NCI-H1417 treated with DMSO at 0.1 percent for 48 hours (cell line): ENCODE measurements at places on chromosomes 4 and X.
A peak's percentile ranks its signal among the peaks of the same experiment; 100 is the strongest.

GRCh38 chr4:7403001-7403400 is 31.7 kb downstream of the PSAPL1 start:
- DNase-seq = no peak

DNA sequence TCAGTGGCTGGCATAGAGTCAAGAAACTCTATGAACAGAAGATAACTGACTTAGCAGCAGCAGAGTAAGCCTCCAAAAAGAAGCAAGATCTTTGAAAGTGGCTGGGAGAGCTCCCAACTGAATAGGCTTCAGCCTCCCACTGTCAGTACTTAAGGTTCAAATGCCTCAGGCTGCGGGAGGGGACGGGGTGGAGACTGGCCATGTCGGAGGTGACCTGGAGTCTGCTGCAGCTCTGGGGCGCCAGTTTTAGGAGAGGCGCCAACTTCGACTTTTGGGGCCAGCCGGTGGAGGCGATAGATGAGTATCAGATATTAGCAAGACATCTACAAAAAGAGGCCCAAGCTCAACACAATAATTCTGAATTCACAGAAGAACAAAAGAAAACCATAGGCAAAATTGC is 67.3 kb downstream of the TMEM144 start:
- DNase-seq = no peak

DNA sequence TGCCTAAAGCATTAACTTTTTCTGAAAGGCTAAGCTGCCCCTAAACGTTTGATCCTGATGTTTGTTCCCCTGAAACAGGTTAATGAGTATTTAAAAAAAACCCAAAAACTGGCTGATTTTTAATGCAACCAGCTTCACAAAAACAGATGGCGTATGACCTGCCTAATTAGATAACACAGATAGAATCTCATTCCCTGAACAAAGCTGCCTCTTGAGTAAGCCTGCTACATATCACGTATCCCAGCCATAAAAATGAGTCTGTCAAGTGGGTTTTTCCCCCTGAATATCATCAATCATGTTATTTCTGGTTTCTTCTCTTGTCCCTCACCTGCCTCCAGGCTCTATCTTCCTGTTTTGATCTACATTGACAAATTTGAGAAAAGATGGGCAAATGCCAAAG is 154.2 kb upstream of the FAM9B start:
- no peak for DNase-seq

DNA sequence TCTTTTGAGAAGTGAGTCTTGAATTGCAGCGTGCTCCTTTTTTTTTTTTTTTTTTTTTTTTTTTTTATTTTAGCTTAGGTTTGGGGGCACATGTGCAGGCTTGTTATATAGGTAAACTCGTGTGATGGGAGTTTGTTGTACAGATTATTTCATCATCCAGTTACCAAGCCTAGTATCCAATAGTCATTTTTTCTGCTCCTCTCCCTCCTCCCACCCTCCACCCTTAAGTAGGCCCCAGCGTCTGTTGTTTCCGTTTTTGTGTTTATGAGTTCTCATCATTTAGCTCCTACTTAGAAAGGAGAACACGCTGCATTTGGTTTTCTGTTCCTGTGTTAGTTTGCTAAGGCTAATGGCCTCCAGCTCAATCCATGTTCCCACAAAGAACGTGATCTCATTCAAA is 81.3 kb upstream of the TSPAN5 start:
- DNase-seq = no peak

- no peak for DNase-seq
Observed at GRCh38 chr4:95220205-95221175, 328.3 kb downstream of the UNC5C start.

DNA sequence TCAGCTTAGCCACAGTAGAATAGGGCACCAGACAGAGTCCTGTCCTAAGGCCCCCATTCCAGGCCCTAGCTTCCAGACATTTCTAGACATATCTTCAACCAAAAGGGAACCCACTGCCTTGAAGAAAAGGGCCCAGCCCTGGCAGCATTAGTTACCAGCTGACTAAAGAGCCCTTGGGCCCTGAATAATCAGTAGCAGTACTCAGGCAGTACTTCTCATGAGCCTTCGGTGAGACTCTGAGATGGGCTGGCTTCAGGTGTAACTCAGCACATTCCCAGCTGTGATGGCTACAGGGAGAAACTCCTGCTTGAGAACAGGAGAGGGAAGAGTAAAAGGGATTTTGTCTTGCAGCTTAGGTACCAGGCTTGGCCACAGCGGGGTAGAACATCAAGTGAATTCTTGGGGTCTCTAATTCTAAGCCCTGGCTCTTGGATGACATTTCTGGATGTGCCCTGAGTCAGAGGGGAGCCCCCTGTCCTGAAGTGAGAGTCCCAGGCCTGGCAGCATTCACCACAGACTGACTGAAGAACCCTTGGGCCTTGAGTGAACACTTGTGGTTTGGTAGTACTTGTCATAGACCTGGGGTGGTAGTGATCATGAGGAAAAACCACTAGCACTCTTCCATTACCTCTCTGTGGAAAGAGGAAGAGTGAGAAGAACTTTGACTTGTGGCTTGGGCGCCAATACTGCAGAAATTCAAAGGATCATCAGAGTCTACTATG is 170.1 kb downstream of the ATP10D start:
- no peak for DNase-seq

GRCh38 chr4:6338951-6339817 is 69.5 kb downstream of the WFS1 start:
- DNase-seq = no peak

DNA sequence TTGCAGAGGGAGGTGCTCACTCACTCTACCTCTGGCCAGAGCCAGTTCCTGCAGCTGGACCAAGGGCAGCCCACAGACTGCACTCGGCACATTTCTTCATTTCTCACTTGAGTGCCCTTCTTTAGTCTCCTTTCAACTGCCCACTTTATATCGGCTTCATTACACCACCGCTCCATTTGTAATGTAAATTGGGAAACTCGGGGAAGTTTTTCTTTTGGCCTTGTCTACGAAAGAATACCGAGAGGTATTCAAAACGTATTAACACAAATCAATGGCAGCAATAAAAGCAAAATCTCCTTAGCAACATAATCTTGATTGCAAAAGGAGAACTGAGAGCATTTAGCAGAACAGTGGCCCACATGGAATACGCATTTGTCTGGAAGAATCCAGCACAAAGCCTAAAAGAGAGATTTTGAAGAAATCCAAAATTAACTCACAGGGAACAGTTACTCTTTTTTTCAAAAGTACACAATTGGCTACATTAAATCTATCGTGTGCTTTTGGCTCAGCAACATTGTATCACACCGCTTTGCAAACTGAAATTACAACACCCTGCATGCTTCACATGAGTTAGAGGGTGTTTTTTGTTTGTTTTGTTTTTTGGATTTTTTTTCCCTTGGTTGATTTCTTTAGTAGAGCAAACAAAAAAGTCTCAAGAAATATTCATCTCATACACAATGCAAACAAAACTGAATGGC is 62.6 kb downstream of the CHIC2 start:
- DNase-seq = no peak

GRCh38 chr4:71765350-71765749 is 18.5 kb downstream of the GC start:
- no peak for DNase-seq

- DNase-seq = no peak
Observed at GRCh38 chrX:50536955-50537354, 66.3 kb upstream of the DGKK start.

DNA sequence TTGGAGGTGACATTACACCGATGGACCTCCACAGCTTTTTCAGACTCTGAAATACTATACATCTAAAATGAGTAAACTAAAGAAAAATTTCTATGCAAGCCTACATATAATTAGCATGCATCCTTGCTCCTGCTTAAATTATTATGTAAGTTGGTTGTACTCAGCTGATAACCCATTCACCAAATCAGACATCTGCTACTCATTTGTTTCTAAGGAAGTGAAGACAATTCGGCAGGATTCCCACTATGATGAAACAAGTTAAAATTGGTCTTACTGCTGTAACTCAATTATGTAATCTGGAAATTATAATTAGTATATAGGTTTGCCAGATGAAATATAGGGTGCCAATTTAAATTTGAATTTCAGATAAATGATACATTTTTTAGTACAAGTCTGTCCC is 59.5 kb upstream of the FGF13 start:
- no peak for DNase-seq

DNA sequence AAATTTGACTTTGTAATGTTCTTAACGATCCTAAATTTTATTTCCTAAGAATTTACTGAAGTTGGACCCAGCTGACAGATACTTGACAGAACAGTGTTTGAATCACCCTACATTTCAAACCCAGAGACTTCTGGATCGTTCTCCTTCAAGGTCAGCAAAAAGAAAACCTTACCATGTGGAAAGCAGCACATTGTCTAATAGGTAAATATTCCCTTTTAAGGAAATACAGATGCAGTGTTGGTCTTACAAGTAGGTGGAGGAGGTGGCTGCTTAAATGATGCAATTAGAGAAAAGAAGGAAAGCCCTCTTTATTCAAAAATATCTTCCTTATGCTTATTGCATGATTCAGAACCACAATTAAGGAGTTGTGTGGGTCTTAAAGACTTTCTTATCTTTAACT is 73.5 kb downstream of the RS1 start:
- DNase-seq = no peak

GRCh38 chrX:153947009-153947769 is 2.7 kb upstream of the RENBP start:
- DNase-seq = peak; percentile 20

- DNase-seq = no peak
Observed at GRCh38 chr4:54254116-54254914, 25.2 kb downstream of the PDGFRA start.

DNA sequence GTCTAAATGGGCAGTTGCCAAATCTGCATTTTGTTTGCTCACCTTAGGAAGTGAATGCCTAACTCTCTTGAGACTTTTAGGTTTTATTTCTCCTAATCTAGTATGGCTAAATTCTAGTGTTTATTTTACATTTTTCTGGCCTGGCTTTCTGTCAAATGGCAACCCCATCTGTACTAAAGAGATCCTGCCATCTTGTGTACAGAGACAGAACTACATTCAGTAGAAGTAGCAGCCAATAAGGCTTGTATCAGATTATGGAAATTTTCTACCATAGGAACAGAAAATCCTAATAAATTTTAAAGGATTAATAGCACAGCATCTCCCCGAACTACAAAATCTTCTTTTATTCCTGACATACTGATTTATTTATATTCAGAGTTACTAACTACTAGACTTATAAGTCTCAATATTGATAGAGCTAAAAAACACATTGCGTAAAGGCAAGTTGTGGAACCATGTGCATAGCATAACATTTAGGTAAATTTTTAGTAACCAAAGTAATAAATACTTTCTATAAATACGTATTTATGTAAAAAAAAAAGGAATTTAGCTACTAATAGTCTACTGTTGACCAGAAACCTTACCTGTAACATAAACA is 45.5 kb downstream of the TMEM144 start:
- DNase-seq = peak; percentile 18

- no peak for DNase-seq
Observed at GRCh38 chr4:39085891-39086290, 23.9 kb downstream of the KLHL5 start.

DNA sequence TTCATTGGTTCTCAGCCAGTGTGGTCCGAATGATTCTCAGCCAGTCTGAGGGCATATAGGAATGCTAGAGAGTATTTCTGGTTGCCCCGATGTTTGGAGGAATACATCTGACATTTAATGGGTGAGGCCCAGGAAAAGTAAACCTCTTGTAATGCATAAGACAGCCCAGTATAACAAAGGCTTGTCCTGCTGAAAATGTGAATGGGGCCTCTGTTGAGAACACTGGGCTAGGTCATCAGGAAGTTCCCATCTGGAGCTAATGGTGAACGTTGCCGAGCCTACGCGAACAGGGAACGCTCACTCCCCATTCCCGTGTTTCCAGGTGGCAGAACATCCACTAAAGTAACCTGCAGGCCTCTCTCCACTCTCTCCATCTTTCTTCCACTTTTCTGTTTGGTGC is 132.0 kb upstream of the CLNK start:
- no peak for DNase-seq

GRCh38 chr4:124343661-124344171 is 368.8 kb downstream of the ANKRD50 start:
- no peak for DNase-seq

DNA sequence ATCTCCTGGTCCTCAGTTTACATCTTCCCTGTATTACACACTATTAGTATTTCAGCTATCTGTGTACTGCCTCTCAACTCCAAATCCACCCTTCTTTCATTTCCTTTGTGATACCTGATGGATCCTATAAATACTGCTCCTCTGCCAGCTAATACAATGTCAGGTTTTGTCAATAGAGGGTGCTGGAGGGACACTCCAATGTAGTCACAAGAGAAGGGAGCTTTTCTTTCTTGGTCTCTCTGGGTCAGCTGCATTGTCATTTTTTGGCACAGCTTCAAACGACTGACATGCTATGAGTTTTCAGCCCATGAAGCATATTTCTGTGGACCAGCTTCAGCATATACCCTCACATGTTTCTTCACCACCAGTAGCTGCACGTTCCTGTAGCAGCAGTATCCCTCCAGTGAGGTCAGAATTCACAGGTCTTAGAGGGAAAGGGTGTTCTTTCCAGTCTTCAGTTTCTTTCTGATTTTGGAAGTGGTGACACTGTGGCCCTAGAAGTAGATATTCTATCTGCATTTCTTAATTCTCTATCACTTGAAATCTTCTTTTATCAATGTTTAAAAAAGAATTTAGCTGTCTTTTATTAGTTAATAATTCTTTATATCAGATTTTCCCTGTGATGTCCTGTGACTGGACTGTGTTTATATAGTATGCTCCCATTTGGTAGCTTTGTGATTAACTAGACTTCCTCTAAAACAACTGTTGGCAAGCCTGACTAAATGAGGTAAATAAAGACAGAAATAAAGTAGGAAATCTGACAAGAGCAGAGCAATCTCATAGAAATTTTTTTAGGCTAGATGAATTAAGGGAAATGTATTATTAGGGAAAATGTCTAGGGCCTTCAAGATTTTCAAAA is 60.6 kb downstream of the GABRA2 start:
- DNase-seq = no peak

GRCh38 chr4:142705820-142706219 is 140.3 kb downstream of the INPP4B start:
- DNase-seq = no peak

DNA sequence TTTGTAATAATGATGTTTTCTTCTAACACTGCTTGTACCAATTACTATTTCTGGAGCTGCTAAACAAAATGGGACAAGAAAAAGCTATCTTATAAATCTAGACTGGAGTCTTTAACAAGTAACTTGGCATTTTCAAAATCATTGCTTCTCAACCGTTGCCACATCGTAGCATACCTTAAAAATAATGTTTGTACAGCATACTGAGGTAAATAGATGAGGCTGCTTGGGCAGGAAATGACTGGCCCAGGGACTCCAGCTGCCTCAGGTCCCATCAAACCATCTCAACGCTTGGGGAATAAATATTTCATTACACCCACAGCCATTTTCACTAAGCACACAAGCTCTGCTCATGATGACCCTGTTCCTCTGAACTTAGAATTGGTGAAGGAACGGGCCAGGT is 115.1 kb downstream of the SPANXA1 start:
- no peak for DNase-seq

GRCh38 chr4:141705747-141706377 is 69.5 kb downstream of the IL15 start:
- no peak for DNase-seq

DNA sequence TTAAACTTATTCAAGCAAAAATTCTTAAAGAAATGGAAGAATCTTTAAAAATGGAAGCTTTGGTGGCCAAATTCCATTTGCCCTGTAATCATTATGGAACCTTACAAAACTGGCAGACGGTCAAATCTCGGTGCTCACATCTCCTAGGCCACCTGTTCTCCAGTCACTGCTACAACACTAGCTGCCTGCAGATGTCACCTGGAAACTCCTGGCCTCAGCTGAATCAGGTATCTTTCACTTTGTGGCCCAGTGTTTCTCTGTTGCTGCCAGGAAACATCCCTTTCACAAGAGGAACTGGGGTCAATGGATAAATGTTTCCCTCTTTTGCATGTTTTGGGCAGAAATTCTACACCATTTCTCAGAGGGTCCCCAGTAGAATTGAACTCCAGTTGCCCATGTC is 4.2 kb upstream of the CXCL3 start:
- no peak for DNase-seq
